ENCODE measurements at places on chromosomes 5 and 9.

DNA sequence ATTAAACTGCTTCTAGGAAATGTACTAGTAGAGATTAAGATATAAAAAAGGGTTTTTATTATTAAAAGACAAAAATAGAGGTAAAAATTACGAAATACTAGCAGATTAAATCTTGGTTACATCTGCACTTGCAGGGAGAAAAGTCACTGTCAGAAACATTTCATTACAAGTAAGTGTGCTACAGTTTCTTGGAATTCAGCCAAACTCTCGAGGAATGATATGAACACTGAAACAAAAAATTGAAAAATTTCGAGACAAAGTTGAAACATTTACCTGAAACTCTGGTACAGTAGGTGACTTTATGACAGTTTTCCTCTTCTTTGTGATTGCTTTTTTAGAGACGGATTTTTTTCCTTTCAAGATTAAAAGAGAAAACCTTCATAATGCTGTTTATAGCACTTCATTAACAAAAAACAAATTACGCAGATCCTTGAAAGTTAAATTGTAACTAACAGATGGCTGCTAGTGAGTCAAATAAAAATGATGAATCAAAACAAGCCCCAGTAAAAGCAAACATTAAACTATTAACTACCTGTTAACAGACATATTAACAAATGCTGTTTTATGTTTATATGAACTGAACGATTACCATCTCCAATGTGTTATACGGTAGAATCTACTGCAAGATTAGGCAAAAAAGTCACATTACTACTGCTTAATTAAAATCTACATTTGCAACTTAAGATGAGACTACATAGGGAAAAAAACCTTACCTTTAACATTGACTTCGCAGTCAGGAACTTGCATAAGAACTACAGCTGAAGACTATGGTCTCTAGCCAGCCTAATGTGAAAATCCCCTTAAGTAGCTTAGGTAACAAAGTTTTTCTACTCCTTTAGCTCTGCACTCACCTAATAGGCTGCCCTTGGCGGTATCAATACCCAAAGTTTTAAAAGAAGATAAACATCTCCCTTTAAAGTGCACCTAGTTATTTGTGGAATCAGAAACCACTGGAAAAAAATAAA, 61.4 kb downstream of the RANBP6 start:
- DNase-seq = no peak

GRCh38 chr5:6805841-6806240, 92.6 kb downstream of the TENT4A start:
- DNase-seq = no peak

DNA sequence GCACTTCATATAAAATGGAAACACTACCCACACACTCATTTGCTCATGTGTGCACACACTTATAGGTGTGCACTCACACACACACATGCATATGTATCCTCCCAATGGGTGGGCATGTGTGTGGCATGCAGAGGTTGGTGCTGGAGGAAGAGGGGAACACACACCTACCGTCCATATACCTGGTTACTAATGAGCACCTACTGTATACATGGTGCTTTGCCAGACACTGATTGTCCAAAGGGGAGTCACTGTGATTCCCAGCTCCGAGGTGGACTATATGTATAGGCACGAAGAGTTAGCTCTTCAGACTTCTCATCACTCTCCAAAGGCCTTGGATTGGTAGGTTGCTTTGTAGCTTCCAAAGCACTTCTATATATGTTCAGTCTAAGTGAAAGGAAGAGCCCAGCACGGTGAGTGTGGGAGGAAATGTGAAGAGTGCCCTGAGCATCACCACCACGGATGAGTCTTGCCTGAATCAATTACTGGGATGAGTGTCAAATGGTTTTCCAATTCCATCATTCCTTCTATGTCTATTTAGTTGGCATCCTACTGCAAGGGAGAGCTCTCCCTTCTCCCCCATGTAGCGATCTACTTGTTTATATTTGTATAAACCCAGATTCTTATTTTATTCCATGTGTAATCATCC, 12.6 kb upstream of the ERGIC1 start:
- DNase-seq = no peak

- DNase-seq = peak; percentile 63
Observed at GRCh38 chr5:178404987-178405386, 172.4 kb upstream of the PHYKPL start.

DNA sequence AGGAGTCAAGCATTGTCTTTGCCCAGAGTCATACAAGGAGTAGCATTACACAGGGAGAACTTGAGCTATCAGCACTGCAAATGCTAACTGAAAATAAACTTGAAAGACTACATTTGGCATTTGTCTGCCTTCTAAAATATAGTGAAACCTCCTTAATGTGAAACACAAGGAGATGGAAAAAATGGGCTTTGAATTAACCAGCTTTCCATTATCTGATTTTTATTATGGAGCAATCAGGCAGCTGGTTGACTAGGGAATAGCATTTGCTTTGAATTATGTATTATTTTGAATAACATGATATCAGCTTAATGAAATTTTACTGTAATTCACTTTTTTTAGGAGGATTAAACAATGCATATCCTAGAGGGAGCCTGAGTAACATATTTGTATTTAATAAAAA, 130.8 kb downstream of the GDNF start:
- DNase-seq = no peak

DNA sequence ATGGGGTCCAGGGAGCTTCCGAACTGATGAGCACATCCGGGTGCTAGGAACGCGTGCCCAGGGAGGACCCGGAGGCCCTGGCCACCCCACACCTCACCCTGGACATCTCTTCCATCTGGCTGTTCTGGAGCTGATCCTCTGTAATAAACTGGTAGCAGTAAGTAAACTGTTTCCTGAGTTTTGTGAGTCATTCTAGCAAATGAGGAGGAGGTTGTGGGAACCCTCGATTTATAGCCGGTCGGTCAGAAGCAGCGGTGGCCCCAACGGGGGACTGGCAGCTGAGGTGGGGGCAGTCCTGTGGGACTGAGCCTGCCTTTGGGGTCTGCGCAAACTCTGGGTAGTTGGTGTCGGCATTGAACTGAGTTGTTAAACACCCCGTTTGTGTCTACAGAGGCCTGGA, 15.4 kb upstream of the UBAC1 start:
- DNase-seq = no peak

DNA sequence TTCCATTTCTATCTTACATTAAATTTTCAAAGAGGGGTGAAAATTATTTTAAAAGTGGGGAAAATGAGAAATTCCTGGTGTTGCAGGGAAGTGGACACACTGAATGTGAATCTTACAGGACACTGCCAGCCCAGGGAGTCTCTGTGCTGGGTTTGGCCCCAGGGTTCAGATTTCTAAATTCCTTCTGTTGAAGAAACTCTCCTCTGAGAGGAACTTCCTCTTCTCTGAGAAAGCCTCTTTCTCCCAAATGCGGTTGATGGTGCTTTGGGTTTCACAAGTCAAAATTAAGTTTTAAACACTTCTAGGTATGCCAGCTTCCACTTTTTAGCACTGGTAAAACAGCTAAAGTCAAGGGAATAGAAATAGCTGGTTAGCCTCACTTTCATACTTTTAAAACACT, 317.9 kb upstream of the ITGA1 start:
- no peak for DNase-seq

DNA sequence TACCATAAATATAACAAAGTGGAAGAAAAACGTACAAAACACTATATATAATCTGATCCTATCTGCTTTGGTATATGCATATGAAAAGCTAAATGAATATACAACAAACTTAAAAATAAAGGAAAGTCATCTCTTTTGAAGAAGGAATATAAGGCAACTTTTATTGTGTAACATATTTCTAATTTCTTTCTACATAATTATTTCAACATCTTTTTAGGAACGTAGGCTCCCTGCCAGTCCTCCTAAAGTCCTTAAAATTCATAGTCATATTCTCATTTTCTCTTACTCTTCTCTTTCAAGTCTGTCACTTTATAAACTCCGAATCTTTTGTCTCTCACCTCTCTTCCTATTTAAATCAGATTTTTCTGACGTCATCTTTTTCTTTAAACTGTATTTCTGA, 9.6 kb downstream of the DEPDC1B start:
- peak; percentile 36 for DNase-seq

DNA sequence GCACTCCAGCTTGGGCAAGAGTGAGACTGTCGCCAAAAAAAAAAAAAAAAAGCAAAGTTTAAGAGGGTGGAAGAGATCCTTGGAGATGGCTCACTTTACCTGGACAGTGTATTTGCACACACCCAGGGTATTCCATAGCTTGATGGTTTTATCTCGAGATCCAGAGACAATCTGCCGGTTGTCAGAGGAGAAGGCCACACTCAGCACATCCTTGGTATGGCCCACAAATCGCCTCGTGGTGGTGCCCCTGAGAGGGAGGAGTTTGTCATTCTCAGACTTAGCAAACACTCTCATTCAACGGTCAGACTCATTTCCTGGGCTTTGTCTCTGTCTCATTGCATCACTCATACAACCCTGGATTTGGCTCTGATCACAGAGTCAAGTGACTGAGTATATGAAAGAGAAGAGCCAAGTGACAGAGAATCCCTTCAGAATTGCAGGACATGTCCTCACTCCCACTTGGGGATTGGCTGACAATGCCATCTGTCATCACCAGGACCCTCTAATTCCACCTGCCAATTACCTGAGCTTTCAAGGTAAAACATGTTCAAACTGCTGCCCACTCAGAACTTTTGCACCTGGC, 2.2 kb downstream of the RACK1 start:
- DNase-seq = peak; percentile 79

- DNase-seq = no peak
Observed at GRCh38 chr9:72925891-72926290, 27.0 kb downstream of the ALDH1A1 start.

- no peak for DNase-seq
Observed at GRCh38 chr5:14869668-14870164, 1.9 kb downstream of the ANKH start.

DNA sequence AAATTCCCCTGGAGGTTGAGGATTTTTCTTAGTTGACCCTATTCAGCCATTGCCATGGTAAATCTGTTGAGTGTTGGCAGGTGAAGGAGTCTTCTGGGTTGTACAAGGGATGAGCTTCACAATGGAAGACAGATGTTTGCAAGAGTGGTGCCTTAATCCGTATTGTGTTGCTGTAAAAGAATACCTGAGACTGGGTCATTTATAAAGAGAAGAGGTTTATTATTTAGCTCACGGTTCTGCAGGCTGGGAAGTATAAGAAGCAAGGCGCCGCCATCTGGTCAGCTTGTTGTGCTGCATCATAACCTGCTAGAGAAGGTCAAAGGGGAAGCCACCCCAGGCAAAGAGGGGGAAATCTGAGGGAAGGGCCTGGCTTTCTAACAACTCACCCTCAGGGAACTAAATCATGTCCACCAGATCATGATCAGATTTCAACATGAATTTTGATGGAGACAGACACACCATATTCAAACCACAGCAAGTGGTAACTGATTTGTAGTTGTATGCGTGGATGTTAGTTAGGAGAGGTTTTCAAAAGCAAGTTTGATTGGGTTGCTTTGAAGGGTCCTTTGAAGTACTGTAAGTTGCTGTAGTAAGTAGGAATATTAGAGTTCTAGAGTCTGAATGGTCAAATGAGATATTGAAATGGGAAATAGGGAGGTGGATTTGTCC, 2.5 kb downstream of the TNPO1 start:
- peak; percentile 74 for DNase-seq

DNA sequence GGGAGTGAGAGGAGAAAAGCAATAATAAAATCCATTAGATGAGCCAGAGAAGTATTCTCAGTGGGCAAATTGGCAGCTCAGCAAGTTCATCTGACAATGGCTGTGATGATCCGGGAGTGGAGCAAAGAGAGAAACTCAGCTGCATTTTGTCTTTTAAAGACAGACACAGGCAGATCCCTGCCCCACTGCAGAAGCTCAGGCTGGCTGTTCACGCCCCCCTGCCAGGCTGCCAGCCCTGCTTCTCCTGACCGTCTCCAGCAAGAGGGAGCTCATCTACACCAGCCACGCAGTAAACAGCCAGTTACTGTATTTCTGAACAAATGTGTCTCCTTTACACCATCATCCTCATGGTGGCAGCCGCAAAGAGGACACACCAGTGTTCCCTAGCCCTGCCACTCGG, 114.3 kb upstream of the SARDH start:
- no peak for DNase-seq

GRCh38 chr5:124639095-124639665, 107.3 kb downstream of the ZNF608 start:
- no peak for DNase-seq

DNA sequence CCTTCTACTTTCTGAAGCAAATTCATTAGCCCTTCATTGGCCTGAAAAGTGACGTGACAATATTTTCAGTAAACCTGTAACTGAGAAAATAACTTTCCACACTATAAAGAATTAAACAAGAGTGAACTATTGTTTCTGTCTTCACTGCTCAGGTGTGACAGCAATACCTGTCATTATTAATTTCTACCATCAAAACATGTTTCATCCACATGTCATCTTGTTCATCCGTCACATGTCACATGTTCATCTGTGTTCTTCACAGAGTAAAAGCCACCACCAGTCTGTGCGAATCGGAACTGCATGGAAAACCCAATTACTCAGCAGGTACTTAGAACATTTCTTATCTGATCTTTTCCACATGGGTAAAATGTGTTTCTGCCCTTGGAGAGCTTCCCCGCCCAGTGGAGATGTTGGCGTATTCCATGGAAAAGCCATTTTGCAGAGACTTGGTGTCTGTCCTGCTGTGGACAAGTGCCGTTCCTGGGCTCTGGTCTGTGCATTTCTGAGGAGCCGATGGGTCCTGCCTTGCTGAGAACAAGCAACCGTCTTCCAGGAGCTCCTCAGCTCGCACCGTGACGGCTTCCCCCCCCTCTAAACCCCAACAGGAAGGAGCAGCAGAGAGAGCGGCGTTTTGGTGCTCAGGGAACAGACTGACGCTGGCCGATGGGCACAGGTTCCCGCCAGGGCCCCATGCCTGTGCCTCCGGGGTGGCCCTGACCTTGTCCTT, 10.6 kb upstream of the EXOC3 start:
- DNase-seq = no peak

GRCh38 chr5:169716287-169716686, 79.2 kb downstream of the DOCK2 start:
- DNase-seq = peak; percentile 88

GRCh38 chr5:132883261-132883834, 9.9 kb downstream of the LEAP2 start:
- peak; percentile 79 for DNase-seq

GRCh38 chr9:108681851-108682590, 173.8 kb downstream of the ACTL7B start:
- no peak for DNase-seq

- no peak for DNase-seq
Observed at GRCh38 chr9:114112778-114113584, 13.9 kb upstream of the KIF12 start.

DNA sequence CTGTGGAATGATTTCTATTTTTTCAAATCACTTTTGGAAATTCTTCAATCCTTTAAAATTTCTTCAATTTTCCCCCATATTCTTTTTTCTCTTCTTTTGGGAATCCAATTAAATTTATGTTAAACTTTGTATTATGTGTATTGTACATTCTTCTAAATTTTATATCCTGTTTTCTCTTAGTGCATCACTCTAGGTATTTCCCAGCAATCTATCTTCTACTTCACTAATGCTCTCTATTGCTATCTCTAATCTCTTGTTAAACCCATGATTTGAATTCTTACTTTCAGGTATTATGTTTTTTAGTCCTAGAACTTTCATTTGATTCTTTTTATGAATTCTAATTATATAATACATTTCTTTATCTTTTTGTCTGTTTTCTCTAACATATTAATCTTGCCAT, 23.4 kb upstream of the SLC24A2 start:
- no peak for DNase-seq

- DNase-seq = no peak
Observed at GRCh38 chr5:158553195-158553961, 546.3 kb downstream of the EBF1 start.
